Left ventricle myocardium inferior (tissue), 1 donor: ENCODE measurements at places on chromosomes 5 and 9. TPM values are rescaled to one million over a fixed set of nuclear protein-coding genes. Genes with fewer than 3 reads are reported as not detected.

The TRIM36 gene
- total RNA-seq, result 0.44 TPM

The MAMDC2 gene
- total RNA-seq, result 9.0 TPM

The VLDLR gene
- 144 TPM for total RNA-seq

The POU4F3 gene
- not detected for total RNA-seq

DNA sequence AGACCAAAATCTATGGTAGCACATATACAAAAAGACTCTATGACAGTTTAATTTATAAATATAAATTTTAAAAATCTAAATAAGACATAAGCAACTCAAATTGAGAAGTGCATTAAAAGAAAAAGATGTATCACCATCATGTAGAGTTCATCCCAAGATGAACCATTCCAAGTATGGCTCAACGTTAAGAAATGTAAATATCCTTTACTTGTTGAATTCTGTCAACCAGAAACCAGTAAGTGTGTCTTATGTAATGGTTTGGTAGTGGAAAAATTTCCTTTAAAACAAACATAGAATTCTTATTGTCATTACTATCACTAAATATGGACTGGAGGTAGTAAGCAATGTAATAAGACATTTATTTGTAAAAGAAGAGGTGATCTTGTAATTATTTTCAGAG lies 87.3 kb downstream of the YIPF5 start:
- no peak overlapping the region for H3K4me3 ChIP-seq
- no peak overlapping the region for H3K27ac ChIP-seq
- no peaks in the 10 kb centered on the region for H3K4me1 ChIP-seq
- H3K36me3 ChIP-seq, result no peaks in the 10 kb centered on the region

DNA sequence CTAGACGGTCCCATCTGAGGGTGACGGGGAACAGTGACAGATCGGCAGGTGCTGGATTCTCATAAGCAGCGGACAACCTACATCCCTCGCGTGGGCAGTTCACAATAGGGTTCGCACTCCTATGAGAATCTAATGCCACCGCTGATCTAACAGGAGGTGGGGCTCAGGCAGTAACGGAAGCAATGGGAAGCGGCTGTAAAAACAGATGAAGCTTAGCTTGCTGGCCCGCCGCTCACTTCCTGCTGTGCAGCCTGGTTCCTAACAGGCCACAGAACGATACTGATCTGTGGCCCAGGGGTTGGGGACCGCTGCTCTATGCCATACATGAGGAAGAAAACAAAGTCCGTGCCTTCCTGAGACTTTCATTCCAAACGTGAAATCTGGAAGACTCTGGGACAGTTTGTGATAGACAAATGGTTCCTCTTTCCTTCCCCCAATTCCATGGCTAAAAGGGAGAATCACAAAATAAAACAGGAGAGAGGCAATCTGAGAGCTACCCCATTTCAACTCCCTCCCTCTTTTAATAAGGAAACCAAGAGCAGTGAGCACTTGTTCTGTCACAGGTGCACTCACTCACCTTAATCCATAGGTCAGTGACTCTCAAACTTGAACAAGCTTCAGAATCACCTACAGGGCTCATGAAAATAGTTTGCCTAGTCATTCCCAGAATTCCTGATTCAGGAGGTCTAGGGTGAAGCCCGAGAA lies 12.1 kb downstream of the PDCL start:
- H3K36me3 ChIP-seq, result peaks cover 26% of the 10 kb centered on the region
- peaks cover 45% of the 10 kb centered on the region for H3K4me1 ChIP-seq
- DNase-seq, result peak; percentile 29

GRCh38 chr5:137032929-137033328 lies 466.2 kb downstream of the SPOCK1 start:
- peaks cover 40% of the 10 kb centered on the region for H3K27me3 ChIP-seq
- no peak overlapping the region for H3K4me3 ChIP-seq
- no peaks in the 10 kb centered on the region for H3K36me3 ChIP-seq
- H3K27ac ChIP-seq, result no peak overlapping the region
- no peak for DNase-seq
- H3K4me1 ChIP-seq, result no peaks in the 10 kb centered on the region

DNA sequence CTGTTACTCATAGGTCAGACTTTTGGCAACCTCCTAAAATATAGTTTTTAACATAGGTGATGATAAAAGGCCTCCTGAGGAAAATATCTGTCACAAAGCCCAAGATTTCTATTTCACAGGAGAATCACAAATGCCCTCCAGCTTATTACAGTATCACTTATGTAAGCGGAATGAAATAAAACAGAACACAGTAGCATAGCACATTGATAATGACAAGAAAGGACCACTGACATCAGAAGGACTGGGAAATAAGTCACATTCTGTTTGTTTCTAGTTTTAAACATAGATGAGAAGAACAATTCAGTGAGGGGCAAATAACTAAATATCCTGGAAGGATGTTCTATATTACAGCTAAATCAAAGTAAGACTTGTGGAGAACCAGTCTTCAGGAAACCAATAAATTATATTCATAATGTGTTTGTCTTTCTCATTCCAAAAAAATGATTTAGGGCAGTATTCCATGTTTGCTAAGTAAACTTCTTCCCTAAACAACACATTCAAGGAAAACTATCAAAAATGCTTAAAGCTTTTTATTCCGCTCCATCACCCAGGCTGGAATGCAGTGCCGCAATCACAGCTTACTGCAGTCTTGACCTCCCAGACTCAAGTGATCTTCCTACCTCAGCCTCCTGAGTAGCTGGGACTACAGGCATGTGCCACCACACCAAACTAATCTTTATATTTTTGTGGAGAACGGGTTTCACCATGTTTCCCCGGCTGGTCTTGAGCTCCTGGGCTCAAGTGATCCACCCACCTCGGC lies 20.8 kb upstream of the CTNNAL1 start:
- no peak for DNase-seq
- H3K27me3 ChIP-seq, result no peaks in the 10 kb centered on the region
- no peak overlapping the region for H3K4me3 ChIP-seq
- H3K27ac ChIP-seq, result no peak overlapping the region
- H3K36me3 ChIP-seq, result peaks cover 50% of the 10 kb centered on the region

- H3K4me1 ChIP-seq, result no peaks in the 10 kb centered on the region
- peaks cover 5% of the 10 kb centered on the region for H3K27me3 ChIP-seq
Measured at GRCh38 chr5:56717253-56717987, 97.9 kb upstream of the MAP3K1 start.
